CD4-positive, alpha-beta T cell treated with Interleukin-6 at 100 ng/mL for 8 hours (primary cell): ENCODE measurements at places on chromosomes 12 and 14.

DNA sequence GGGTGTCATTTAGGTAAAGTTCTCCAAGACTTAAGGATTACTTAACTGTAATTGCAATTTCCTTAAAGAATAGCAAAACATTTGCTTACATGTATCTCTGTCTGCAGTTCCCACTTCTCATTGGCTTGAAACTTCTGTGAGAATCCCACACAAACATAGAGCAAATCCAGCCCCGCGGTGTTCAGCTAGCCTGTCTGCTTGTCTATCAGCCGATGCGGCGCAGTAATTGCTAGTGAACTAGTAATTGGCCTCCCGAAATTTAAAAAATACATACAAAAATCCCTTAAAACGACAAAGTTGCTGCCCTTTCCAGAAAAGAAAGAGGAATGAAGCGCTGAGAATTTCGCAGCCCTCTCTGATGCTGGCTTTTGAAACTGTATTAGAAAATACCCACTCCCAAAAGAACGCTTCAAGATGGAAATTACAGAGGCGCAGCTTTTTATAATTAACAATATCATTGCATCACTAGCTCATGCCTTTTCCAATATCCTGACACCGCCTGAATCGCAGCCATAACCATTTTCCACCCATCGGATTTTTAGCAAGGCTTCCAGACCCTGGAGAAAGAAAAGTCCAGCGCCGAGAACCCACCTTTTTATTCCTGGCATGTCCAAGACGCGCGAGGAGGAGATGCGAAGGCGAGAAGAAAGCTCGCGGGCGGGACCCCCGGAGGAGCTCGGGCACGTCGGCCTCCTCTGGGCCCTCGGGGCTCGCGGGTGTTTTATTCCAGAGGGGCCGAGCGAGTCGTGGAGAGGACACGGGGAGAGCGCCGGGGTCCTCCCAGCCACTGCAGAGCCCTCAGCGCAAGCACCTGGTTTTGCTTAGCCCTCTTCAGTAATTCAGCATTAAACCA is 646 bp downstream of the FBLN5 start:
- DNase-seq = no peak

DNA sequence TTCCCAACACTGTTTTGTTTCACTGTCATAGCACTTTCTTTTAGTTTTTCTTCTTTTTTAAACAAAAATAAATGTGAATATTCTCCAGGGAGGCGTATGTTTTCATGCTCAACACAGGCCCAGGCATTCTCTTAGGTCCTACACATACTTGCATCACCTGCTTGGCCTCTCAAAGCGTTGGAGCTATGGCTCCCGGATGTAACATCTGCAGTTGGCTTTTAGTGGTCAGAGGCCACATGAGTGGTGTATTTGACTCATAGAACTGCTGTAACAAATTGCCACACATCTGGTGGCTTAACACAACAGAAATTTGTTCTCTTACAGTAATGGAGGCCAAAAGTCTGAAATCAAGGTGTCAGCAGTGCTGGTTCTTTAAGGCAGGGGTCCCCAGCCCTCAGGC is 44.6 kb upstream of the VRK1 start:
- DNase-seq = no peak

DNA sequence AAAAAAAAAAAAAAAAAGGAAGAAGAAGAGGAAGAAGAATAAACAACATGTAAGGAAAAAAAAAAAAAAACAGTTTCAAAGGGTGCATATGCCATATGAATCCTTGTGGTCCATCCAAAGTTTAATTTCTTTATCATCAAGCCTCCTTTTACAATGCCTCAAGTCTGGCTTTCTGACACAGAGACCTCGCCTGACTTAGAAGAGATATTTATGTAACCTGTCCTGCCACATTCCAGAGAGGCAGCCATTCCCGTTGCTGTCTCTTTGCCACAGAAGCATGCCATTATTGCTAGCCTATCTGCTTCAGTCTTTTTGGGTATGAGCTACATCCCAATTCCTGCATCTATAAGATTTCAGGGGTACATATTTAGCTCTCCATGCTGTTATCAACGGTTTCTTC is 596.7 kb upstream of the ATP2B1 start:
- no peak for DNase-seq

GRCh38 chr12:16634786-16635185 is 28.8 kb upstream of the LMO3 start:
- DNase-seq = no peak

DNA sequence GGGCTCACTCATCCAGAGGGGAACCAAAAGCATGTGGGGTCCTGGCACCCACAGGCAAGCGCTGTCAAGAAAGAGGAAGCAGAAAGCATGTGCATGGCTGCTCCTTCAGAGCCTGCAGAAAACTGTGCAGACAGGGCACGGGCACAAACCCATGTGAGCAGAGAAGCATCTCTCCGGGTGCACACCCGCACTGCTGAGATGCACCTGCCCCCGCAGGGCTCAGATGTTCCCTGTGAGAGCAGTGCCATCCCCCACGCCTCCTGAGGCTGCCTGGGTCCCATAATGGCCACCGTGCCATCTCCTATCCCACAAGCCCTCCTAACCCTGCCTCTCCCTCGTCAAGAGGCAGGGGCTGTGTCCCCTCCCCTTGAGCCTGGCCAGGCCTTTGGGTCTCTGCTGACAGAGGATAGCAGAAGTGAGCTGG is 32.3 kb upstream of the INF2 start:
- DNase-seq = no peak

GRCh38 chr14:23360496-23360895 is 4.5 kb downstream of the EFS start:
- DNase-seq = no peak
